Activated CD4-positive, alpha-beta T cell treated with anti-CD3 and anti-CD28 coated beads for 24 hours (primary cell): ENCODE measurements at places on chromosomes 5 and 9.

GRCh38 chr5:64318175-64318574, 152.5 kb downstream of the RNF180 start:
- no peak for DNase-seq

DNA sequence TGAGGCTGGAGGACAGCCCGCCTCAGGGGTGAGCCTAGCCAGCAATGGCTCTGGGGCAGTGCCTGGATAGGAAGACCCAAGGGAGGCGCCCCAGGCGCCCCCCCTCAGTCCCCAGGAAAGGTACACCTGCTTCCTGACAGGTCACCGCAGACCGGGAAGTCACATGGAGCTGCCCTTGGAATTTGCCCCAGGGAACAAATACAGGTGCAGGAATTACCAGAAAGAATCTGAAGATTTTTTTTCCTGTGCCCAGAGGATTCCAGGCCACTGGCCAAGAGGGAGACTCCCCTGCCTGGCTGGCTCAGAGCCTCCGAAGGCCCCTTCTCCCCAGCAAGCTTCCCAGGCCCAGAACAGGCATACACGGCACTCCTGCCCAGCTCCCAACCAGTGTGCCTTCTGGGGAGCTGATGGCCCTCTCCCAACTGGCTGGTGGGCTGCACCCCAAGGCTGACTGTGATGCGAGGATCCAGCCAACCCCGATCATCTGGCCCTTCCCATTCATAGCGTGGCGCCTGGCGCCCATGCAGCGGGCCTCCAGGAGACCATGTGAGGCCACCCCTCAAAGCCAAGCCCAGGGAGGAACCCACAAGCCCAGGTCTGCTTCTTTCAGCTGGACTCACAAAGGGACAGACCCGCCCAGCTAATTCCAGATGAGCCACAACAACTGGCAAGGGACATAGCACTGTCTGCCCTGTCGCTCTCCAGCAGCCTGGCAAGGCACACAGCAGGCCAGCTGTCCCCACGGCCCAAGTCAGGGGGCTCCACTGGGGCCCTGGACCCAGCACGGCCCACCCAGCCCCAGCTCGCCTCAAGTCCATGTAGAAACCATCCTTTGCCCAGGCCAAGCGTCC, 2.3 kb downstream of the TPRN start:
- no peak for DNase-seq

GRCh38 chr5:170849374-170849773, 12.4 kb upstream of the RANBP17 start:
- no peak for DNase-seq

DNA sequence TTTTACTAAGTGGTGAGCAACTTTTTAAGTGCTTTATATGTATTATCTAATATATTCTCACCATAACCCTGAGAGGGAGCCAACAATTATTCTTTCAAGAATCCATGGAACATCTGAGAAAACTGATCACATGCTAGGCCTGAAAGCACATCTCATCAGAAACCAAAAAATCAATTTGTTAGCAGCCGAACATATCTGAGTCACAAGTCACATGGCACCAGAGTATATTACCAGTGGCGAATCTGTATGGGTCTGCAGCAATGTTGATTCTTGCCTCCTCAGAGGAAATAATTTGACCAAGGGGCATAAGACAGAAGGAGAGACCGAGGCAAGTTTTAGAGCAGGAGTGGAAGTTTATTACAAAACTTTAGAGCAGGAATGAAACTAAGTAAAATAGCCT, 25.3 kb upstream of the SIL1 start:
- DNase-seq, result no peak

- no peak for DNase-seq
These were observed 635.7 kb downstream of the RAB3C start for GRCh38 chr5:59218424-59219045.

GRCh38 chr5:107126341-107126740, 544.4 kb downstream of the EFNA5 start:
- DNase-seq, result no peak

DNA sequence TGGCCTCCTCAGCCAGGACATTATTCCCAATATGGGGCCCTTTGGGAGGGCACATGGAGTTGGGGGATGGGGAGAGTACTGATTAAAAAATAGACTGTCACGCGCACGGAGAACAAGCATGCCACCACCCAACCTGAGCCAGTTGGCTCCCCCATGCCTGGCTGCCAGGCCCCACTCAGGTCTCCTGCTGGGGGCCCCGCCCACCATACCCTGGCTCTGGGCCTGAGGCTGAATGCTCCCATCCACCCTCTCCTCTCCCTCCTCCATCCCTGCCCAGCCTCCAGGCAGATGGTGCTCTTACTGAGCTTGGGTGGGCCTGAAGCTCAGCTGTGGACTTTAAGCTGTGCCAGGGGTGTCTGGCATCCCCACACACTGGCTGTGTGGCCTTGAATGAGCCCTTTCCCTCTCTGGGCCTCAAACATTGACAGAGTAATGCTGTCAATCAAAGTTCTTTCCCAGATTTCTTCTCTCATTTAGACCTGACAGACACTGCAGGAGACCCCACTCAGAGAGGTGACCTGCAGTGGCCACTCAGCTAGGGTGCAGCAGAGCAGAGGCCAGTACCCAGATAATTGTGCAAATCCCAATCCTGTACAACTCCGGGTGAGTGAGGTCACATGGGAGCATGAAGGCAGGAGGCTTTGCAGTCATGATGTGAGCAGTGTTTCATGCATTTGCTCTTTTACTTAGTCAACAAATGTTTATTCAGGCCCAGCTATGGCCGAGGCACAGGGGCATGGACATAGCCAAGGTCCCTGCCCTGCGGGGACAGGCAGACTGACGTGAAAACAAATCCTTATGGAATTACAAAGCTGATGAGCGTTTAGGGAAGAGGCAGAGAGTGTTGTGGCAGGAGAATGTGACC, 9.8 kb upstream of the SYNPO start:
- no peak for DNase-seq

- no peak for DNase-seq
These were observed 491.9 kb upstream of the TUSC1 start for GRCh38 chr9:26170190-26170589.

DNA sequence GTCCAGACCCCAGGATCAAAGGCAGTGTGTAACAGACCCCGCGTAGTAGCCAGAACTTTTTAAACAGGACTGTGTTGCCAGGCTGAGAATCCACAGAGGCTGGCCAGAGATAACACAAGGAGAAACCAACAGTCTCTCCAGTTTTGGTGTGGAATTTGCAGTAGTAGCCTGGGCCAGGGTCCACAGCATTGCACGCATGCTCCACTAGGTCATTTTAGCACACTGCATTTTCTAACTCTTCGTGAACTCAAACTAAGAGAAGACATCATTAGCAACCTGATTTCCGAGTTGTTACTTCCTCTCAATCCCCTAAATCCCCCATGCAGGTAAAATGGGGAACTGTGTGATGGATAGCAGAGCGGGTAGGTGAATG, 119.6 kb downstream of the BOD1 start:
- DNase-seq, result no peak
